ENCODE measurements at places on chromosomes 12 and 14.

GRCh38 chr12:130476451-130477135 lies 138.9 kb downstream of the PIWIL1 start:
- H3K27me3 ChIP-seq, result no peaks in the 10 kb centered on the region
- no peak overlapping the region for H3K27ac ChIP-seq
- no peak for DNase-seq
- H3K4me1 ChIP-seq, result no peaks in the 10 kb centered on the region

GRCh38 chr14:87847216-87847755 lies 145.7 kb downstream of the GALC start:
- DNase-seq, result no peak
- peaks cover 1% of the 10 kb centered on the region for H3K27me3 ChIP-seq
- H3K36me3 ChIP-seq, result no peaks in the 10 kb centered on the region
- H3K4me3 ChIP-seq, result no peak overlapping the region
- H3K27ac ChIP-seq, result no peak overlapping the region

DNA sequence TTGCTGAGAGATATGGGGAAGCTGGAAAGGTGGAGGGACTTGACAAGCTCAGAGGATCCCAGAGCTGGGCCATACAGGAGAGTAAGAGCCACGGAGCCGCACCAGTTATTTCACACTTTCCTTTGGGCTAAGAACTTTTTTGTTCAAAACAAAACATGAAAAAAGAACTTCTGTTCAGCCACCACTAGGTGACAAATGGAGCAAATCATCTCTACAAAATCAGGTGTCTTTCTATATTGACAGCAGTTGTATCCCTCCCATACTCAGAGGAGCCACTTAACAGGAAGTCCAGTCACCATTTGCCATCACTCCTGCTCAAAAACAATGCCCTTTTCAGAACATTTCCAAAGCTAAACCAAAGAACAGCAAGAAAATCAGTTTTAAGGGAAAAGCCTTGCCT lies 70.3 kb upstream of the DBX2 start:
- H3K36me3 ChIP-seq, result no peaks in the 10 kb centered on the region
- no peaks in the 10 kb centered on the region for H3K27me3 ChIP-seq
- H3K4me1 ChIP-seq, result no peaks in the 10 kb centered on the region
- no peak for DNase-seq
- H3K4me3 ChIP-seq, result no peak overlapping the region
- no peak overlapping the region for H3K27ac ChIP-seq

GRCh38 chr14:70842851-70843462 lies 33.6 kb upstream of the MAP3K9 start:
- H3K27ac ChIP-seq, result no peak overlapping the region
- H3K27me3 ChIP-seq, result peaks cover 5% of the 10 kb centered on the region
- H3K36me3 ChIP-seq, result no peaks in the 10 kb centered on the region
- no peak overlapping the region for H3K4me3 ChIP-seq
- DNase-seq, result no peak

GRCh38 chr12:14283489-14284144 lies 81.9 kb upstream of the ATF7IP start:
- peaks cover 10% of the 10 kb centered on the region for H3K36me3 ChIP-seq
- peaks cover 17% of the 10 kb centered on the region for H3K4me1 ChIP-seq
- no peak for DNase-seq

- peaks cover 8% of the 10 kb centered on the region for H3K36me3 ChIP-seq
- no peak overlapping the region for H3K27ac ChIP-seq
- DNase-seq, result no peak
- peaks cover 75% of the 10 kb centered on the region for H3K4me1 ChIP-seq
- H3K4me3 ChIP-seq, result peak overlapping the region; percentile 87
- H3K27me3 ChIP-seq, result no peaks in the 10 kb centered on the region
Measured at GRCh38 chr14:95514131-95515079, 2.0 kb downstream of the SYNE3 start.

GRCh38 chr12:19647806-19648556 lies 208.7 kb downstream of the AEBP2 start:
- no peaks in the 10 kb centered on the region for H3K4me1 ChIP-seq
- no peak overlapping the region for H3K27ac ChIP-seq
- H3K27me3 ChIP-seq, result no peaks in the 10 kb centered on the region
- no peak overlapping the region for H3K4me3 ChIP-seq
- DNase-seq, result no peak

DNA sequence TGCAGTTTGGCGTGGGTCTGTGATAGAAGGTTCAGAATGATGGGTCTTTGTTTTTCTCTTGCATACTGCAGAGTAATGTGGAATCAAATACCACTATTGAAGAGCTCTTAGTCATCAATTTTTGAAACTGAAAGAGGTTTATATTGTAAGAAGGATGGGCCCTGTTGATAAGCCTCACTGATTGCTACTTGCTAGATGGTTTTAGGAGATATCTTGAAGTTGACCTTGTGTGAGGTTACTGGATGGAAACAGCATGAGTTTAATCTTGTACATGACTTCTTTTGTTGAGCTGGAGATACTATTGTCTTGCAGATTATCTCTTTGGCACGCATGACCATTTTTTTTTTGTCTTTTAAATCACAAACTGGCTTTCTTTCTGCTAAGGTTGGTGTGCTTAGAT lies 13.8 kb downstream of the BICD1 start:
- peaks cover 4% of the 10 kb centered on the region for H3K36me3 ChIP-seq
- peaks cover under 1% of the 10 kb centered on the region for H3K27me3 ChIP-seq
- H3K27ac ChIP-seq, result no peak overlapping the region

GRCh38 chr12:3722368-3722767 lies 30.5 kb downstream of the CRACR2A start:
- no peak for DNase-seq
- H3K4me3 ChIP-seq, result no peak overlapping the region
- H3K27ac ChIP-seq, result no peak overlapping the region
- peaks cover 66% of the 10 kb centered on the region for H3K36me3 ChIP-seq
- no peaks in the 10 kb centered on the region for H3K27me3 ChIP-seq
- H3K4me1 ChIP-seq, result peaks cover 14% of the 10 kb centered on the region

GRCh38 chr12:47775100-47775911 lies 2.3 kb downstream of the SLC48A1 start:
- H3K4me3 ChIP-seq, result no peak overlapping the region
- peaks cover 42% of the 10 kb centered on the region for H3K4me1 ChIP-seq
- H3K27ac ChIP-seq, result peak overlapping the region; percentile 53
- H3K27me3 ChIP-seq, result peaks cover 2% of the 10 kb centered on the region
- no peak for DNase-seq
- H3K36me3 ChIP-seq, result no peaks in the 10 kb centered on the region

DNA sequence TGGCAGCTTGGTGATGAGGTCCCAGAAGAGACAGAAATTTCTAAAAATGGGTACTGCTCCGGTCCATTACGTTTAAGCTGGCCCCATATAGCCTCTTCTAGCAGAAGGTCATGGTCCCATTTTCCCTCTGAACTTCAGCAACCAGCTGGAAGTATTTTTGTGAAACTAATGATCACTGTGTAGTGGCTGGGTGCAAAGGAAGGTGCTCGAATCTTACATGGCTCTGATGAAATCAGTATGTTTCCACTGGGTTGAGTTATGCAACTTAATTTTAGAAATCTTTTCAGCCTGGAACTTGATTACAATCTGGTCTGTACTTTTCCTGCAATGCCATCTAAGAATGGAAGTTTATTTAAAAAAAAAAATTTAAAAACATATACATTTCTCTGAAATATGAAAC lies 228.5 kb downstream of the FOXN3 start:
- no peak overlapping the region for H3K27ac ChIP-seq
- H3K4me3 ChIP-seq, result no peak overlapping the region
- H3K27me3 ChIP-seq, result no peaks in the 10 kb centered on the region
- peaks cover 16% of the 10 kb centered on the region for H3K36me3 ChIP-seq

DNA sequence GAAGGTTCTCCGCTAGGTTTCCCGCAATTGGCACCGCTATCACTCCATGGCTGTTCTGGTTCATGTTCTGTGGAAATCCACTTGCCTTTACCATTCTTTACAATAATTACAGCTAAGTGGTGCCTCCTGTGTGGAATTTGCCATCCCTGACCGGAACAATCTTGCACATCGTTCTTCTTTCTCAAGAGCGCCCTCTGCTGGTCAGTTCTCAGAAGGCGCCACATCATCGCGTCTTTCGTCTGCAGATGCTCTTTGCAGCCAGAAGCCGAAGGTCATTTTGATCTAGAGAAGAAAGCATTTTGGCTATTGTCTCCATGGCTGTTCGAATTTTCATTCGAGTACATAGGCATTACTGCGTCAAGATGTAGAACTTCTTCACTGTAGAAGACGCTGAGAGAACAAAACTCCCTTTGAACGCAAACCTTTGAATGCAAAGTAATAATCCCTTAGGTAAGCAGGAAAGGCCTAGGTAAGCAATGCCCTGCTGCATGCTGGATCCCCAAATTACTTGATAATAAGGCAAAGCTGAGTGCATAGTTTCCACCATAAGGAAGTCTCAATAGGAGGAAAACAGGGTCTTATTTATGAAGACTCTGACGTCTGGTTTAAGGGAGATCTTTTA lies 10.1 kb upstream of the RTRAF start:
- peak; percentile 87 for DNase-seq
- H3K36me3 ChIP-seq, result no peaks in the 10 kb centered on the region
- H3K4me3 ChIP-seq, result no peak overlapping the region
- H3K27ac ChIP-seq, result no peak overlapping the region
- H3K27me3 ChIP-seq, result no peaks in the 10 kb centered on the region
- peaks cover 8% of the 10 kb centered on the region for H3K4me1 ChIP-seq

Measured in activated naive CD8-positive, alpha-beta T cell treated with anti-CD3 and anti-CD28 coated beads, Interleukin-2, amount 50 U/mL, for 24 hours (primary cell).